ENCODE measurements at places on chromosomes 13 and 19.

GRCh38 chr19:8413629-8413995 lies 507 bp downstream of the MARCHF2 start:
- DNase-seq = no peak
- H3K36me3 ChIP-seq = no peaks in the 10 kb centered on the region
- peaks cover 27% of the 10 kb centered on the region for H3K4me1 ChIP-seq
- H3K27ac ChIP-seq = peak overlapping the region; percentile 77
- no peaks in the 10 kb centered on the region for H3K27me3 ChIP-seq
- H3K4me3 ChIP-seq = peak overlapping the region; percentile 65

DNA sequence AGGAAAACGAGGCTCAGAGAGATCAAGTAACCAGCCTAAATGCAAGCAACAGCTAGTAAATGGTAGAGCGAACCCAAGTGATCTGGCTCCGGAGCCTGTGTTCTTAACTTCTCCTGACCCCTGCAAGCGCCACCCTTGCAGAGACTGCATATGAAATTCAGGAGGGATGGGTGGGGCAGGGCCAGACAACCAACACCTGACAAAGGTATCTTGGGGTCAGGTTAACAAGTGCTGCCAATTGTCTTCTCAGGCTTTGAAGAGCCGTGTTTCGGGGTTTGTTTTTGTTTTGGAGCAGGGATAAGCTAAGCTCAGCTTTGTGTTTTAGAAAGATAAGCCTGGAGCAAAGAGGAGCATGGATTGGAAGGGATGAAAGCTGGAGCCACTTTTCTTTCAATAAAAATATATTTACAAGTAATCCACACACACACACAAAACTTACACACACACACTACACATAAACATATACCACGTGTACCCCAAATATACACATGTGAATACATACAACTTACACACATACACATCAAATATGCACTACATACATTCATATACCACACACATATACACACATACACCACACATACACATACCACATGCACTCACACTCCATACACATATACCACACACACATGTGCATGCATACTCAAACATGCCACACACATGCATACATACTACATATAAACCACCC lies 722.0 kb downstream of the DIAPH3 start:
- no peaks in the 10 kb centered on the region for H3K27me3 ChIP-seq
- H3K4me1 ChIP-seq = no peaks in the 10 kb centered on the region
- H3K4me3 ChIP-seq = no peak overlapping the region
- H3K27ac ChIP-seq = no peak overlapping the region

DNA sequence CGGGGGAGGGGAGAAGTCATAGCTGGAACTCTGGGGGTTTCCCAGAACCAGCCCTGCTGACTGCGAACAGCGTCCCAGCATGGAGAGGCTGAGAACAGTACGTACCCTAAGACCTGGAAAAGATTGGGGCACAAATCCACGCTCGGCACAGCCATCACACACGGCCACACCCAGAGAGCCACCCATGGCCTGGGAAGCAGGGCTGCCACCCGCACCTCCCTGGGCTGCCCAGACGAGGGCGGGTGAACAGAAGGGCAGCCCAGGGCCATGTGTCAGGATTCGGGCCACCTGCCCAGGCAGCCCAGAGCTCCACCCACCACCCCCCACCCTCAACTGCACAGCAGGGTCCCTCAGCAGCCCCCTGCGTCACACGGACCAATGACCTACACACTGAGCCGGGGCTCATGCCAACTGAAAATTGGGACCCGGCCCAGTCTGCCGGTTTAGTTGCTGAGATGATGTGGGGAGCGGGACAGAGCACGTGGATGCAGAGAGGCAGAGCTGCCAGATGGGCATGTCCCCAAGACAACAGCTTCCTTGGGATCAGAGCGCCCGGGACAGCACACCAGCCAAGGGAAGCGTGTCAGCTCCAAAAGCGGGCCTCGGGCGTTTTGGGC lies 8.5 kb downstream of the UBXN6 start:
- no peaks in the 10 kb centered on the region for H3K27me3 ChIP-seq
- no peak for DNase-seq
- peaks cover 97% of the 10 kb centered on the region for H3K36me3 ChIP-seq
- no peaks in the 10 kb centered on the region for H3K4me1 ChIP-seq
- H3K27ac ChIP-seq = no peak overlapping the region
- H3K4me3 ChIP-seq = no peak overlapping the region

DNA sequence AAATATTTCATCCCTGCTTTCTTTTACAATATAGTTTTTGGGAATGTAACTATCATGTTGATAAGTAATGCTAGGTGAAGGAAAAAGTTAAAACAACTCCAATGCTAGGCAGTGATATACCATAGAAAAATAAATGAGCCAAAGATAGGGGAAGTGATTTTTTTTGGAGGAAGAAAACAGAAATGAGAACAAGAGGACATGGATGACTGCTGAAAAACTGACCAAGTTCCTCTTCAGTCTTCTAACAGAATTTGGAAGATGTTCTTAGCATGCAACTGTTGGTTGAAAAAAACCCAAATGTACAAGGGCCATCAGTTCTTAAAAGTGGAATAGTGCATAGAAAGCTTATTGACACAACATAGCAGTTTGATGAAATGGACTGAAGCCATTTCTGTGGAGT lies 262.5 kb upstream of the STARD13 start:
- H3K36me3 ChIP-seq = no peaks in the 10 kb centered on the region
- no peak for DNase-seq
- peaks cover 18% of the 10 kb centered on the region for H3K4me1 ChIP-seq
- H3K27me3 ChIP-seq = no peaks in the 10 kb centered on the region
- no peak overlapping the region for H3K4me3 ChIP-seq

DNA sequence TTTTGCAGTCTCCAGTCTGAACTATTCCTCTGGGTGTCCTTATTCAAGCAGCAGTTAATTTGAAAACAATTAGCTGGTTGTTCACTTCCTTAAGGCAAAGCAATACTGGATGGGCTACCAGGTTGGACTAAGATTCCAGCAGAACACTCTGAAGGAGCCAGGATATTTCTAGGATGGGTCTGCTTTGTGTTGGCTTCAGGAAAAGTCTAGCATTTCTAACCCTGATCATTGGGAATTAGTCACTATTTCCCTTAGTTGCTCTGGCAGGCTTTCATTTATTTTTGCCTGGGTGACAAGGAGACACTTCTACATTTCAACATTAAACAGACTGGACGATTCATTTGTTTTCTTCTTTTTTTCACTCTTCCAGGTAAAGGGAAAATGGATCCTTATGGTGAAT lies 228.4 kb downstream of the ENOX1 start:
- no peak overlapping the region for H3K27ac ChIP-seq
- no peaks in the 10 kb centered on the region for H3K4me1 ChIP-seq
- H3K27me3 ChIP-seq = no peaks in the 10 kb centered on the region
- no peaks in the 10 kb centered on the region for H3K36me3 ChIP-seq
- no peak for DNase-seq
- H3K4me3 ChIP-seq = no peak overlapping the region

GRCh38 chr19:52028780-52029123 lies 573 bp upstream of the ZNF614 start:
- DNase-seq = no peak
- peak overlapping the region; percentile 96 for H3K27ac ChIP-seq
- H3K4me3 ChIP-seq = peak overlapping the region; percentile 69
- no peaks in the 10 kb centered on the region for H3K27me3 ChIP-seq
- H3K4me1 ChIP-seq = peaks cover 4% of the 10 kb centered on the region
- H3K36me3 ChIP-seq = peaks cover 15% of the 10 kb centered on the region

DNA sequence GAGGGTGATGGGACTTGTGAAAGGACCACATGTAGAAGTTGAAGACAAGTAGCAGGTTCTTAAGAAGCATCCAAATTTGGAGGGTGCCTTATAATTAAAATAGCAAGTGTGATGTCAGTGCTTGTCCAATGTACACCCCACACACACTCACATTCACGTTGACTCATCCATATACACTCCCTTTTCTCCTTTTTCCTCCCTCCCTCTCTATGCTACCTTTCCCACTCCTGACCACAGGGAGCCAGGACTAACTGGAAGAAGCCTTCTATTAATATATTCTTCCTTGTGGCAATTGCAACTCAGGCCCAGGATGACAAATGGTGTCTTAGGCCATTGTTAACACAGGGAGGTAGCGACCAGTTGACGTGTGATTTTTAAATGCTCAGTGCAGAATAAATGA lies 16.3 kb upstream of the GPR183 start:
- no peak for DNase-seq
- H3K27me3 ChIP-seq = no peaks in the 10 kb centered on the region
- H3K27ac ChIP-seq = no peak overlapping the region
- H3K4me3 ChIP-seq = no peak overlapping the region
- peaks cover 19% of the 10 kb centered on the region for H3K4me1 ChIP-seq

DNA sequence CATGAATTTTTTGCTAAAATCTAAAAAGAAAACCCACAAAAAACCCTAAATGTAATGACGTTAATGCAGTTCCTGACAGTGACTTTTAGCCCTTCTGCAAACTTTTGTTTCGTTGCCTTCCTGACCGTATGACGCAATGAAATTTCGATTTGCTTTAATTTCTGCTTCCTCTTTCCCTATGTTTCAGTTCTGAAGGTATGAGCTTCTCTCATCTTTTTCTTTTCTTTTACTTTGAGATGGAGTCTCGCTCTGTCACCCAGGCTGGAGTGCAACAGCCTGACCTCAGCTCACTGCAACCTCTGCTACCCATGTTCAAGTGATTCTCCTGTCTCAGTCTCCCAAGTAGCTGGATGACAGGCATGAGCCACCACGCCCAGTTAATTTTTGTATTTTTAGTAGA lies 6.1 kb upstream of the LILRA5 start:
- no peak overlapping the region for H3K4me3 ChIP-seq
- H3K4me1 ChIP-seq = no peaks in the 10 kb centered on the region
- no peak overlapping the region for H3K27ac ChIP-seq
- DNase-seq = no peak
- peaks cover 2% of the 10 kb centered on the region for H3K27me3 ChIP-seq

- H3K27ac ChIP-seq = no peak overlapping the region
- H3K4me3 ChIP-seq = no peak overlapping the region
- no peaks in the 10 kb centered on the region for H3K36me3 ChIP-seq
- H3K27me3 ChIP-seq = no peaks in the 10 kb centered on the region
Measured at GRCh38 chr13:83907196-83907989, 25.1 kb upstream of the SLITRK1 start.

DNA sequence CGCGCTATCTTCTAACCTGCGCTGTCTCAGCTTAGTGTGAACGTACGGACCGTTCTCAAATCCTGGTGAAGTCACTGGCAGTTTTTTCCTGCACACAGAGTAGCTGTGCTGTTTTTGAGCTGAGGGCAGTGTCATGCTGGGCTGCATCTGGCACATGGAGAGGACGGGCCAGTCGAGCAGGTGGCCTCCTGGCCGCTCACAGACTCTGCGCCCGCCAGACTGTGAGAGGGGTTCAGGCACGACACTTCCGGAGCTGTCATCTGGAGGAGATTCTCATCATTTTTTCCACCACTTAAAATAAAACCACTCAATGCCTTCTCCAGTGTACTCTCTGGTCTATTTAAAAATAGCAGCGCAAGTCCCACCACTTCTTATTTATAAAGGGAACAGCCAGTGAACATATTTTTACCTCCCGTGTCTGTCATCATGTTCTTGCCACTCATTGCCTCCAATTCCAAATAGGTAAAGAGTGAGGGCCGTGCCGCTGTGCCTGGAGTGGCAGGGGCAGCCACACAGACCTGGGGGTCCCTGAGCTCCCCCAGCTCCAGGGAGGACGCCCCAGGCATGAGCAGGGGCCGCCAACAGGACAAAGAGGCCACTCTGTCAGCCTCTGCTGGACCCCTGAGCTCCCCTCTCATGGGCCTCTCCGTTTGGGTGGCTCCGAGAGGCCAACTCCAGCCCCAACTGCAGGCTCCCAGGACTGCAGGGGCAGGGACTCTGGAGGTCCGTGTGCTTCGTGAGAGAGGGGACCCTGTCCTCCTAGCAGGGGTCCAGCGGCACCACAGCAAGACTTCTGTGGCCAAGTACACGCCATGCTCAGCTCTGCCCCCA lies 36.9 kb upstream of the GRTP1 start:
- H3K4me1 ChIP-seq = no peaks in the 10 kb centered on the region
- no peak overlapping the region for H3K27ac ChIP-seq
- H3K4me3 ChIP-seq = no peak overlapping the region
- peaks cover 3% of the 10 kb centered on the region for H3K27me3 ChIP-seq

- no peaks in the 10 kb centered on the region for H3K36me3 ChIP-seq
- DNase-seq = no peak
- no peak overlapping the region for H3K4me3 ChIP-seq
- no peak overlapping the region for H3K27ac ChIP-seq
Measured at GRCh38 chr13:21823949-21824348, 153.1 kb downstream of the FGF9 start.

DNA sequence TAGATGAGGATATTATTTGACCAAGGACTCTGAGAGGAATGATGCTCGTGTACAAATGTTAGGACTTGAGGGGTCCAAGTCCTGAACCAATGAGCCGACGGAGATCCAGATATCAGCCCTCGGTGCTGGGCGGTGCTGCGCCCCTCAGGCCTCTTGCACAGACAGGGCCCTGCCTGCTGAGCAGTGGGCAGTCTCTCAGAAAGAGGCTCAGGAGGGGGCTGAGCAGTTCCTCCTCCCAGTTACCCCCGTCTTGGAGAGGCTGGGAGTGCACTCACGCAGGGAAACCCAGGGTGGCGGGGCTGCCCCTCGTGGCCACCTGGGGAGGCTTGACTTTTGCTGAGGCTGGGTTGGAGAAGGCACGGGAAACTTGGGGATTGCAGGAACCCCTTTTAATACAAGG lies 18.4 kb downstream of the TEX29 start:
- no peaks in the 10 kb centered on the region for H3K27me3 ChIP-seq
- H3K4me1 ChIP-seq = no peaks in the 10 kb centered on the region
- no peaks in the 10 kb centered on the region for H3K36me3 ChIP-seq
- DNase-seq = no peak
- no peak overlapping the region for H3K4me3 ChIP-seq

DNA sequence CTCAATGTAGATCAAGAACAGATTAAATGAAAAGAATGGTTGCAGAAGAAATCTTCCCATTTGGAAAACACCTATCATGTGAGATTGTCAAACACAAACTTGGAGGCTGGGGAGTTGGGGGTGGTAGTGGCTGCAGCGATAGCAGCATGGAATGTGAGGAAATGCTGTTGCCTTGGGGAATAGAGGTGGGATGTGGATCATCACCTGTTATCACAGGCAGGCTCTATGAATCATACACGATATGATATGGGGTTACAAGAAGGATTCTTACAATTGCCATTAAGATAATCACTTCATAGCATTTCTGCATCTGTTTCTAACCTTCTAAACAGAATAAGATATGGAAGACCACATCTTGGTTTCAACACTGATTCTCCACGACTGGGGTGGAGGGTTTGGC lies 88.7 kb downstream of the RNASEH2B start:
- H3K4me1 ChIP-seq = peaks cover 5% of the 10 kb centered on the region
- no peak overlapping the region for H3K27ac ChIP-seq
- no peak overlapping the region for H3K4me3 ChIP-seq

- DNase-seq = no peak
- no peaks in the 10 kb centered on the region for H3K36me3 ChIP-seq
- no peak overlapping the region for H3K4me3 ChIP-seq
- peaks cover 9% of the 10 kb centered on the region for H3K4me1 ChIP-seq
- no peak overlapping the region for H3K27ac ChIP-seq
Measured at GRCh38 chr13:32840113-32840512, 176.1 kb upstream of the KL start.

DNA sequence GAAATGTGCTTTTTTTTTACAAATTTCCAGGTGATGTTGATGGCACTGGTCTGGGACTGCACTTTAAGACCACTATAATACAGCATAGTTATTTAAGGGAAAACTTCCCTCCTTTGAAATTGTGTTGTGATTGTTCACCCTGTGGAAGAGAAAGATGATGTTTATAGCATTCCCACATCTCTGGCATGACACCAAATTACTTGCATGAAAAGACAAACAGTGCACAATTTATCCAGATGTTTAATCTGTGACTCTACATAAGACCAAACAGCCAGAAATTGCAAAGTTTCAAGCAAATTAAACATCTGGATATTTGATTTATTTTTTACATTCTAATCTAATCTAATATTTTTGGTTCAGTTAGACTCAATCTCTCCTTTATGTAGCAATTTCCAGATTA lies 51.6 kb downstream of the UFM1 start:
- no peak for DNase-seq
- no peaks in the 10 kb centered on the region for H3K36me3 ChIP-seq

Data from upper lobe of right lung (tissue), 1 donor.